Fibroblast of lung (primary cell): ENCODE measurements at places on chromosomes 4 and X. TPM values are rescaled to one million over a fixed set of nuclear protein-coding genes. Genes with fewer than 3 reads are reported as not detected.
A peak's percentile ranks its signal among the peaks of the same experiment; 100 is the strongest.

Gene PCDH19
- total RNA-seq: under 0.01 and 0.26 TPM in 2 replicates

DNA sequence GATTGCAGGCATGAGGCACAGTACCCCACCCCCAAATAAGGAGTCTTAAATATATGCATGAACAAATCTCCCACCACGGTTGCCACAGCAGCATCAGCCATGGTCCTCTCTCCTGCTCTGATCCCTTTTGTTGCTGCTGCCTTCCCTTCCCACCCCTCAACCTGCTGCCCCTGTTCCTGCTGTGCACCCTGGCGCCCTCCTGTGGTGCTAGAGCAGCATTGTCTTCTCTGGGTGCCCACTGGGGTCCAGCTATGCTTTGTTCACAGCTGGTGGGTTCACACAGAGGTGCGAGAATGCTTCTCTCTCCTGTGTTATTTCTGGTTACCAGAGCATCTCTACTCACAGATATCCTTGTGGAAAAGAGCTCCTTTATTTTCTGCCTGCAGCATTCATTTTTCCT lies 116.2 kb downstream of the GATB start:
- no peak for DNase-seq

GRCh38 chr4:41072021-41072777 lies 142.1 kb downstream of the APBB2 start:
- no peak for DNase-seq

Gene ERVMER34-1
- under 0.01 TPM in 2 replicates for total RNA-seq

Gene S100P
- total RNA-seq: not detected in 2 replicates

Gene VCX2
- total RNA-seq: not detected in 2 replicates

Gene ABLIM2
- total RNA-seq: 0.26 and 0.66 TPM in 2 replicates

Gene MAGEB2
- total RNA-seq: not detected in 2 replicates

GRCh38 chr4:138310498-138310897 lies 68.3 kb upstream of the SLC7A11 start:
- DNase-seq: peak; percentile 44

DNA sequence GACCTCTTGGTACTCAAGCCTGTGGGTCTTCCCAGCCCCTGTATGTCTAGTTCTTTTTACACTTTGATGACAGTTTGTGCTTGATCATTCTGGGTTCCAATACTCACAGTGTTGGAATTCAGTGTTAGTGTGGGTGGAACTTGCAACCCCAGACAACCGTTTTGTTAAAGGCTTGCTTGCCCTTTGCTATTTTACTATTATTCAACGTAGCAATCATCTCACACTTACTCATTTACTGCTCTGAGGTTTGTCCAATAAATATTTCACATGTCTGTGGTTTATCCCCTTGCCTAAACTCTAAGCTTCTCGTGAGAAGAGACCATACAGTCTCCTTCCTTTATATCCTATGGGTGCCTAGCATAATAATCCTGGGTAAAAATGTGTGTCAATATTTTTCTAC lies 15.3 kb downstream of the CCNG2 start:
- peak; percentile 98 for DNase-seq

DNA sequence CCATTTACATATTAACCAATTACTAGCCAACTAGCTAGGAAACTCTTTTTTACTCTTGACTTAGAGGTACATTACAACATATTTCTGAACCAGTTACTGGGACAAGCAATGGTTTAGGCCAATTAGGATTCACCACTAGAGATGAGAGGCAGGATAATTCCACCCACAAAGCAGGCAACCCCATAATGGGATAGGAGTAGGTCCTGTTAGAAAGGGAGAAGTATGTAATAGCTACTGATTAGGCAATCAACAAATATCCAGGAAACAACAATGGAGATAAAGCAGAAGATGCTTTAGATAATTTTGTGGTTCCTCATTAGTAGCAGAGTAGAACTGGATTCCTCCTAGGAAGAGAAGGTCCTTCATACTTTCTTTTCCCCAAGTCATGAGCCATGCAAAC lies 173.8 kb upstream of the GLRA2 start:
- no peak for DNase-seq
